Amniotic stem cell (primary cell): ENCODE measurements at places on chromosomes 5 and 9.

GRCh38 chr5:140347360-140347759 is 957 bp upstream of the HBEGF start:
- DNase-seq, result no peak

GRCh38 chr5:165263536-165263935 is 1758.1 kb downstream of the MAT2B start:
- no peak for DNase-seq

DNA sequence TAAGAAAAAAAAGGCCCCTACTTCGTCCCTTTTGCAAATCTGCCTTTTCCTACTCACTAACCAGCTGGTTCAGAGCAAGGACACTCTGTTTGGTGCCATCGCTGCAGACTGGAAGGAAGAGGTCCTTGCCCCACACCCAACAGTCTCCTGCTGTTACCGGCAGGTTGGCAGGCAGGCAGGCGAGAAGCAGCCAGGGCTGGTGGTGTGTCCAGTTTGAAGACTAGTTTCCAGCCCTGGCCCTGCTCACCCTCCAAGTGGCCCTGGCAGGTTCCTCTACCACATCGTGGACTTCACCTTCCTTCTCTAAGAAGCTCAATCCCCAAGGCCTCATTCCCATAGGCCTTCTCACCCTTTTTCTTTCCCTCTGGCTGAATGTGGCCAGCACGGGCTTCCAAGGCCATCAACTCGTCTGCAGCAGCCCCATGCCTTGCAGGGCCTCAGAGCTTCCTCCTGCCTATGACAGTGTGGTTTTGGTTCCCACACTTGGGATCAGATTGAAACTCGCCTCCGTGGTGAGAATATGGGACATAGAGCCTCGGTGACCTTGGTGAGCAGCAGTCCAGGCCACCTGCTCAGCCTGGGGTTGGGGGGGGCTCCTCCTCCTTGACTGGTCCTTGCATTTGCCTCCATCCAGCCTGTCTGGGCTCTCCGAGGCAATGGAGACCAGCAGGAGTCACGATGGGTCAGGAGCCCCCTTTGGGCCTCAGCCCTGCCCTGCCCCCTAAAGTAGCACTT is 22.9 kb downstream of the TGFBI start:
- DNase-seq, result no peak

- DNase-seq, result no peak
These were observed 78.5 kb downstream of the ZCCHC7 start for GRCh38 chr9:37198831-37199230.

DNA sequence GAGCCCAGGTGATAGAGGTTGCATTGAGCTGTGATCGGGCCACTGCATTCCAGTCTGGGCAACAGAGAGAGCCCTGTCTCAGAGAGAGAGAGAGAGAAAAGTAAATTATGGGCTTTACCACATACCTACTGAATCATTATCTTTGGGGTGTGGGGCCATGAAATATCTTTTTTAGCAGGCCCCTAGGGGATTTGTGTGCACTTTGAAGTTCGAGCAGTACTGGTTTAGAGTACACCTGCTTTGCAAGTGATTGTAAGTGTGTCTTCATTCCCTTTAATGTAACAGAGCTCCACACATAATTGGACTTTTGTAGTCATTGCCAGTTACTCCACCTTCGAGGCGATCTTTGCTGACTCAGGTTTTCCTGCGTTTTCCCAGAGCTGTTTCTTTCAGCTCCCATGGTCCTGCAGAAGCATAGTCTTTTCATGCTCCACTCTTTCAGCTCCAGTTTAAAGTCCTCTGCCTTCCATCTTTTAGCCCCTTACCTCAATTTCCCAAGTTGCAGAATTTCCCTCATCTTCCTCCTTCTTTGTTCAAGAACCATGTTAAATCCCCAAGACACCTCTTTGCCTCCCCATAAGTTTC is 24.0 kb upstream of the FRMPD1 start:
- no peak for DNase-seq

DNA sequence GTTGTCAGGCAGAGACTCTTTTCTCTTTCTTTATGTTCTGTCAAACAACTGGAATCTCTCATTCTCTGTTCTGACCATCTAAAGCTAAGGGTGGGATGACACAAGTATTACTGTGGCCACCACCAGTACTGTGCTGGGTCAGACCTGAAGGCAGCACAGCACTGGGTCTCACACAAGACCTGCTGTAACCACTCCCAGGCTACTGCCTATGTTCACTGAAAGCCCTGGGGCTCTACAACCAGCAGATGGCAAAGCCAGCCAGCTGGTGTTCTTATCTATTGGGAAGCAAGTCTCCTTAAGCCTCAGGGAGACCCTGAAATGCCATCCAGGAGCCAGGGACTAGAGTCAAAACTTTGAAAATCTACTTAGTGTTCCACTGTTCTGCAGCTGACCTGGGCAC is 189.5 kb downstream of the SLCO4C1 start:
- DNase-seq, result no peak

GRCh38 chr5:74956278-74956677 is 90.1 kb upstream of the FAM169A start:
- DNase-seq, result no peak

GRCh38 chr5:76143884-76144283 is 60.7 kb downstream of the SV2C start:
- DNase-seq, result no peak

GRCh38 chr9:117365438-117365837 is 49.4 kb downstream of the ASTN2 start:
- no peak for DNase-seq
